Fibroblast of skin of scalp (primary cell): ENCODE measurements at places on chromosomes 12 and 14.

DNA sequence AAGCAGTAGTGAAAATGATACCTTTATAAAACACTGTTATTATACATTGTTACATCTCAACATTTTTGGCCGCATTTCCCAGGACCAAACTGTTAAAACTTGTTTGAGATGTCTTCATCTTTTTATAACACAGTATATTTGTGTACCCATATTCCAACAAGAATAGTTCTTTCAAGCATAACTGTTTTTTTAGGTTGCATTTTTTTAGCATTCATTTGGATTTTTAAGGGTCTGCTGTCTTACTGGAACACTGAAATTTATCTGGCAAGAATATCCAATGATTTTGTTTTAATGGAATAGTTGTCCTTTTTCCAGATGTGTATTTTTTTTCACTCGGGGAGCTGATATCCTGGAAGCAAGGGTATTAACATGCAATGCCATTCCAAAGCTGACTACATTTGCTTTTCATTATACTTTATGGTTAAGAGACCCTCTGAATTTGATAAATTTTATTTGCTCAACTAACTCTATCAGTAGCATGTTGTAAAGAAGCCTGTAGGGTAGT, 8.9 kb upstream of the NAV3 start:
- DNase-seq, result no peak

- no peak for DNase-seq
Measured at GRCh38 chr14:89232265-89233070, 184.6 kb downstream of the FOXN3 start.

DNA sequence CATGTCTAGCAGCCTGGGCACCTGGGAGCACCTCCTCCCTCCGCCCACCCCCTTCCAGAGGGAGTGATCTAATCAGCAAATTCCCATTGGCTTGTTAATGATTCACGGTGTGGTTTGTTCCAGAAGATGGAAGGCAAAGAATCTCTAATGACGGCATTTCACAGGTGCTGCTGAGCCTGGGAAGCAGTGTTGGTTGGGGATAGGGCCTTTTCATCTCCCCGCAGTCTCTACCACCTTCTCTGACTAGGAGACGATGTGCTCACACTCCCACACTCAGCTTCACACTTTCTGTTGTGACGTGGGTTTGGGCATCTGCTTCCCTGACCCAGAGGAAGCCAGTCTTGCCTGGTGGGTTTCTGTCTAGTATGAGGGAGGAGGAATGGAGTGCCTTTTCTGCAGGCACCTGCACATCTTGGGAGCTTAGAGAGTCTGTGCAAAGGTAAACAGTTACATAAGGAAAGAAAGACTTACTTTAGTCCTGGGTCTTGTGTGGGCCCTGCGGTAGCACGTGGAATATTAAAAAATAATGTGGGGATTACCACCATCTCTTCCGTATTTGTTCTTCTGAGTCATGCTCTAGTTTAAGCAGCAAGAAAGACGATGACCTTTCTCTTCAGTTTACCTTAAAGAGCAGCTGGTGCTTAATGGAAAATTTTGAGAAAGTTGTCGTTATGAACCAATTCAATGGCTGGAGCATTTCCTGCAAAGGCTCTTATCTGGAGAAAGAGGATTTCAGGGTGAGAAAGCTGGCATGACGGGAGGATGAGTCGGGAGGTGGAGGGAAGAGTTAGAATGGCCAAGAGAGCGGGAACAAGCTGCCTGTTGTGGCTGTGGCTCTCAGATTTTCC, 70.6 kb upstream of the ARHGAP5 start:
- DNase-seq, result no peak

GRCh38 chr14:103132381-103133209, 9.3 kb downstream of the TNFAIP2 start:
- peak; percentile 54 for DNase-seq

GRCh38 chr12:18221726-18222125, 39.6 kb upstream of the PIK3C2G start:
- no peak for DNase-seq

GRCh38 chr12:51357374-51358047, 11.0 kb upstream of the CELA1 start:
- DNase-seq, result no peak

DNA sequence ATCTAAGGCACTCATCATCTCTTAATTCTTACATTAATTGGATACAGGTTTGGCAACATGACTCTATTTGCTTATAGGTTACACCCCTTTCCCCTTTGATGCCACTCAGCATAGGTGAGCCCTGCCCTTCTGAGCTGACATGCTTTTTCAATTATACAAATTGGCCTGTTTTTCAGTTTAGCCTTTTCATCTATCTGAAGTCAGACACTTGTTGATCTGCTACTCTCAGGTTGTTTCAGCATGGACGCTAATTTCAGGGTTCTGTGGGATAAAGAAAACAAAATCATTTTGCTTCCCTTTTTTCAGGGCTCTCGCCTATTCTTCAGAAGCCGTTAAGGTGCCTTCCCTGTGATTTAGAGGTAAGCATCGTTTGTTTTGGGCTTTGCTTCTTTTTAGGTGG, 55.3 kb downstream of the DACT1 start:
- DNase-seq, result no peak

DNA sequence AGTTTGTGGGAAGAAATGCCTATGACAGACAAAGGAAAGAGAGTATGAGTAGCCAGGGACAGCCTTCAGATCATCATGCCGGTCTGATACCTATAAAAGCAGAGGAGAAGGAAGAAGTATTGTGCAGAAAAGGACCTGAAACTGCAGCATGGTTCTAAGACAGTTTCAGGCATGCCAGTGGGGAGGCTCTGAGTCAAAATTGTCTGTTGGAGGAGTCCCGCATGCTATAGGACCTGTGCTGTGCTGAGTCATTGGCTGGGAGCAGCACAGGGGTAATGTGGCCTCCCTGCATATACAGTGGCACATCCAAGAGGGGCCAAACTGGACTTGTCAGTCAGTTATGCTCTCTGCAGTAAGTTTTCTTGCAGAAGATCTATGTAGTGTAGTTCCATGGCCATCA, 40.7 kb downstream of the NEUROD4 start:
- DNase-seq, result no peak

DNA sequence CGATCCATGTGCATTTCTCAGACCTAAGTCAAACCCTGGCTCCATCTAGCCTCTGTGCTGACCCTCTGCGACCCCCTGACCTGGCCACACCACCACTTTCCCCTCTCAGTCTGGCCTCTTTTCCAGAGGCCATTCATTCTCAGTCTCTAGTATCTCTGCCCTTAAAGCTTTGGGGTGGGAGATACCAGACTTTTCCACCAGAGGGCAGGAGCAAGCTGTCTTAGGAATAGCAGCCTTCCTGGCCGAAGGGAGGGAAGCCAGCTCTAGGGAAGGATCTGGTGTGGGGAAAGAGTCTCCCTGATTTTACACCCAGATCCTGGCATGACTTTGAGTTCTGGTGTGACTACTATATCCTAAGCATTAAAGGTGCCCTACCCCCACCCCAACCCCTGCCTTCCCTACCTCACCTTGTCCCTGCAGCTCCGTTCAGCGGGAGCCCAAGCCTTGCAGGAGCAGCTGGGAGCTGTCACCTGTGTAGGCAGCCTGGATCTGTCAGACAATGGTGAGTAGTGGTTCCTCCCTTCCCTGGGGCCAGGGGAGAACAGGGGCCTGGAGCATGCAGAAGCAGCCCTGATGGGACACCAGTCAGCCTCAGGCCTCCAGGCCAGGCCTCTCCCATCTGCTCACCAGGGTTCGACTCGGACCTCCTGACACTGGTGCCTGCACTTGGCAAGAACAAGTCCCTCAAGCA, 6.6 kb downstream of the CARMIL3 start:
- peak; percentile 77 for DNase-seq

- DNase-seq, result peak; percentile 44
Measured at GRCh38 chr14:85421186-85421877, 108.6 kb upstream of the FLRT2 start.

DNA sequence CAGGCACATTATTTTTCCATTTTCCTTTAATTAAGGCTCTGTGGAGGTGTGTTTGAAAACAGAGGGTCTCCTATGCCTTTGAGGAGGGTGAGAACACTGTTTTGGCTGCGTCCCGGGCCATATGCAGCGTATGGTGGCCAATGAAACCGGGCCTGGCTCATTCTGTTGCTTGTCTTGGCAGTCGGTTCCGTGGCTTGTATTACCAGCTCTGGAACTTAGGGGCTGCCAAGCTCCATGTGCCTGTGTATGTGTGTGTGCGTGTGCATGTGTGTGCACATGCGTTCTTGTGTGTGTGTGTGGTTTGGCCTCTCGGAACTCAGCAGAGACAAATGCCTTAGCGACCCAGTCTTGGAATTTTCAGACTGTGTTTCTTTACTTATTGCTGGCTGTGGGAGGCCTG, 2.7 kb downstream of the JDP2 start:
- peak; percentile 66 for DNase-seq

DNA sequence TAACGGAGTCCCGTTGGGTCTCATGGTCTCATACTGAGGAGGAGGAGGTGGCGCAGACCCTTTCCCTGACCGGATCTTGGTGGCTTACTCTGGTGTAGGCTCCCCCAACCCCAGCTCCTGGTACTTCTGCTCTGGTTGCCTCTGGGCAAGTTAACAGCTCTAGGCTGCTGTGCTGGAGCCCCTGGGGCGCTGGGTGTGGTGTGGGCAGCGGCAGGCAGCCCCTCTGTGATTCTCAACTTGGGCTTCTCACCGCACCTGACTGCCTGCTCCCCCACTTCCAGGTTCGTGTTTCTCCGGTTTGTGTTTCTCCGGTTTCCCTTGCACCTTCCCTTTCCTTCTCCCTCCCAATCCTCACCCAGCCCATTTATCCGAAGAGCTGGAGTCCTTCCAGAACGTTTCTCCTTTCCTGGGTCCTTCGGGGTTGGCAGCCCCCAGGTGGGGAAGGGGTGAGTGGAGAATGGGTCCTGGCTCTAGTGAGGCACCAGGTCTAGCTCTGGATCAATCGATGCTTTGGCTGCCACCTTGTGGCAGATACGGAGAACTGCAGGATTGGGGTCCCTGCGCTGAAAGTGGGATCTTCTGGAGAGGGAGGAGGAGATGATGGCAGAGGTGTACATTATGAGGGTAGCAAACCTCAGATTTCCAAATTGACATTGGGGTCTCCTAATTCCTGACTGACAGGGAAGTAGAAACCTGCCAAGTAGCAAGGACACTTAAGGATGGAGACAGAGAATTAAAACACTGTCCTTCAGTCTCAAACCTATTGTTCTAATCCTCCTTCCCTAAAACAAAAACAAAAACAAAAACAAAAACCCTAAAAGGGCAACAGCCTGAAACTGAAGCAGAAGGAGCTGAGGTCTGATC, 8.3 kb downstream of the CISTR start:
- peak; percentile 62 for DNase-seq

DNA sequence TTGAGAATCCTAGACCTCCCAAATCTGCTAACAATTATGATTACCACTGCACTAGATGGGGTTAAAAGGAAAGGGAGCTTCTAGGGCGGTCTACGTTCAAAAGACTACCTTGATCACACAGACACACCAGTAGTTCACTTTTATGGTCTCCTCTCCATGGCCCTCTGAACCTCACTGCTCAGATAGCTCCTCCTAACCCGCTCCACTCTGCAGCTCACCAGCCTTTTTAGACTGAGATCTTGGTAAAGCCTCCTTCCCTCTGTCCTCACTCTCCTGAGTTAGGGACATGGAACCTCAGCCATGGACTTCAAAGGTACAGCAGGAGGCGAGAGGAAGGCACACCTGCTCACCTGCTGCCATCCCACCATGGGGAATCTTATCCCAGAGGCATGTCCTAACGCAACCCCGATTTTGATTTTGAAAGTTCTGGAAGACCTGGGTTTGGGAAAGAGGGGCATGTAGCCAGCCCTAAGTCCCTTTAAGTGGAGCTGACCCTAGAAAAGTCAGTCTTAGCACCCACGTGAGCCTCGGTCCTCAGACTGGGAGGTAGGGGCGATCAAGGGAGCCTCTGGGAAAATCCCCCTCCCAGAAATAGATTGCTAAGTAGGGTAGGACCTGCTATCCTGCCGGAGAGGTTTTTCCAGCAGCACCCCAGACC, 1.3 kb downstream of the ZNF219 start:
- no peak for DNase-seq

- DNase-seq, result peak; percentile 56
Measured at GRCh38 chr12:87196321-87196720, 832.9 kb downstream of the C12orf50 start.

- no peak for DNase-seq
Measured at GRCh38 chr12:13940335-13940865, 41.0 kb downstream of the GRIN2B start.

- DNase-seq, result no peak
Measured at GRCh38 chr14:96156804-96157760, 47.6 kb upstream of the BDKRB2 start.

GRCh38 chr12:57236201-57236924, 6.9 kb downstream of the SHMT2 start:
- DNase-seq, result no peak

DNA sequence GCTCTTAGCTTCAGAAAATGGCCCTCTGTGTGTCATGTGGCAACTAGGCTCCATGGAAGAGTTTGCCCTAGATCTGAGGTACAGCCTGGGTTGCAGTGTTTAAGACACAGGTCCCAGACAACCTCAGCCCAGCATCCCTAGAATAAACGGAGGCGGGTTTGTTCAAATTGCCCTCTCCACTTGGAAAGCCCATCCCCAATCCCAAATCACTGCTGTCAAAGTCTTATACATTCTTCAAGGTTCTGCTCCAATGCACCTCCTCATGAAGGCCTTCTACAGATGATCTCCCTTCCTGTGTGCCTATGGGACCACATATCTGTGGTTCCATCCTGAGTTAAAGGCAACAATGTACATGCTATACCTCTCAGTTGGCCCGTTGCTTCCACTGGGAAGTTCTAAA, 289.8 kb downstream of the DPF3 start:
- no peak for DNase-seq

DNA sequence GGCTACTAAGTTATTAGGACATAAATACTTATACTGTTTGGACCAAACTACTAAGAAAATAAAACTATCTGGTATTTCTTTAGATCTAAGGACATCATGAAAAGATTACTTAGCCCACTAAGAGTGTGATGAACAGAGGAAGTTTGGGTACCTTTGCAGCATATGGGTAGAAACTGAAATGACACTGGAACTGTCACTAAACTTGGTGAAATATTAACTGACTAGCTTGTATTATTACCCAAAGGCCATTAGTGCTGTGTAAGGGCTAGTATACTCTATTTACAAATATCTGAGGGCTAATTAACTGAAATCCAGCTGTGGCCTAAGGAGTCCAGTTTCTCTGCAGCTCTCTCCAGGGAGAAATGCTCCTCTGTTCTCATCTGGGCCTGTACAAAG, 45.5 kb downstream of the PAWR start:
- DNase-seq, result no peak

DNA sequence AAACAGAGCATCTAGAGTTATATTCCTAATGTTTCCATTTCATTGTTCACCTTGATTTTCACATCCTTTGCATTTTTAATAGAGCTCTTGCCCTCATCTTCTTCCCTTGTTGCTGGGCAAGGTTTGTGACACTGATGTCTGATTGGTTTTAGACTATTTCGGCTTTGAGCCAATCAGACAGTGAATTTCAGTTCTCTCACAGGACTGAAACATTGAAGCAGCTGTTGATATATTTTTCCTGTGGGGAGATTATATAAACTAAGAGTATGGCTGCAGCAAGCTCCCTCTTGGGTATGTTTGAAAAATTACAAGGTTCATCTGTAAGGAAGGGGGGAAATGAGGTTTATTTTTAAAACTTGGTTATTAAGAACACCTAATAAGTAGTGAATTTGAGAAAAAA, 51.2 kb downstream of the ATF7IP start:
- peak; percentile 89 for DNase-seq
